SJSA1 (cell line): ENCODE measurements at places on chromosomes 3 and 15. TPM values are rescaled to one million over a fixed set of nuclear protein-coding genes. Genes with fewer than 3 reads are reported as not detected.

DNA sequence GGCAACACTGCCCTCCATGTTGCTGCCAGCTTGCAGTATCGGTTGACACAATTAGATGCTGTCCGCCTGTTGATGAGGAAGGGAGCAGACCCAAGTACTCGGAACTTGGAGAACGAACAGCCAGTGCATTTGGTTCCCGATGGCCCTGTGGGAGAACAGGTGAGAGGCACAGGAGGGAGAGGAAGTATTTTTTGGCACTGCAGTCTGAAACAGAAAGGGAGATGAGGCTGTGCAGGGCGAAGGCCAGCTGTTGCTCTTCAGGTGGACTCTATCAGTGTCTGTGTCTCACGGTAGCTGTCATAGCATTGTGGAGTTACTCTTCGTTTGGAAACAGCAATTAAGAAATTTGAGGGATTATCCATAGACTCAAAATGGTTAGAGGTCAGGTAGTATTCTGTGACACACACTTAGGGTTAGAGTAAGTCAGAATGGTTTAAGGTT is 8.0 kb downstream of the NFKBIZ start:
- DNase-seq = no peak

- DNase-seq = no peak
Measured at GRCh38 chr15:64017082-64017588, 29.1 kb downstream of the DAPK2 start.

- DNase-seq = peak; percentile 51
Measured at GRCh38 chr3:152298393-152299248, 29.9 kb downstream of the MBNL1 start.

- DNase-seq = no peak
Measured at GRCh38 chr3:55607175-55607574, 120.1 kb upstream of the WNT5A start.

- no peak for DNase-seq
Measured at GRCh38 chr15:37135225-37135624, 34.9 kb upstream of the MEIS2 start.

- no peak for DNase-seq
Measured at GRCh38 chr3:176554791-176555654, 642.3 kb downstream of the TBL1XR1 start.

The CEP19 gene
- 2.0 and 2.5 TPM in 2 replicates for total RNA-seq

DNA sequence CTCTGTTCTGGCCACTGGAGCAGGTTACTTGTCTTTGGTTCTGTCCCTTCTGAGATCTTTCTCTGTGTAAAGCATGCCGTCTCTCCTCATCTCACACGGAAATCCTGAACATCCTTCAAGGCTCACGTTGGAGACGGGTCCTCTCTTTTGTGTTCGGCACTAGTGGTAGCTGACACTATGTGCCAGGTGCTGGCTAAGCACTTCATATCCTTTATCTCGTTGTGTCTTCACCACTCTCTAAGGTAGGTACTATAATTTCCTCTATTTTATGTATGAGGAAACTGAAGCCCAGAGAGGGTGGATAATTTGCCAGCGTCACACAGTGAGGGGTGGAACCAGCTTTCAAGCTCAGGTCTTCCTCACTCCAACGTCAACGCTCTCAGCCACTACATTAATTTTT is 1.2 kb downstream of the IFT122 start:
- DNase-seq = no peak

GRCh38 chr15:76341366-76342057 is 4.9 kb downstream of the ISL2 start:
- DNase-seq = no peak

GRCh38 chr3:50924638-50925037 is 249.9 kb downstream of the DOCK3 start:
- DNase-seq = no peak

DNA sequence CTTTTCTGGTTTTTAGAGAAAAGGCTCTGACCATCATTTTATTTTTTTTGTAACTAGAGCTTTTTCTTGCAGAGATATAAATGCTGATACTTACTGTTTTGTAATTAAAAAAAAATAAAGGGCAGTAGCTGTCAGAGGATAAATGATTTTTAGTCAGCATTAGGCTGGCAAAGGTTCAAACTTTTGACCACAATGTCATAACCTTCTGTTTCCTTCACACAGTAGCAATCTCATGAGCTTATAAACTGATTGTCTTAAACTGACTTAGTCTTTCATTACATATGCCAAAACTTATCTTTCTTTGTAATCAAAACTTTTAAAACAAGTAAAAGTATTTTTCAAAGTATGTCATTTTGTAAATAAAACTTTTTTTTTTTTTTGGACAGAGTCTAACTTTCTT is 841.9 kb downstream of the OTOL1 start:
- no peak for DNase-seq

DNA sequence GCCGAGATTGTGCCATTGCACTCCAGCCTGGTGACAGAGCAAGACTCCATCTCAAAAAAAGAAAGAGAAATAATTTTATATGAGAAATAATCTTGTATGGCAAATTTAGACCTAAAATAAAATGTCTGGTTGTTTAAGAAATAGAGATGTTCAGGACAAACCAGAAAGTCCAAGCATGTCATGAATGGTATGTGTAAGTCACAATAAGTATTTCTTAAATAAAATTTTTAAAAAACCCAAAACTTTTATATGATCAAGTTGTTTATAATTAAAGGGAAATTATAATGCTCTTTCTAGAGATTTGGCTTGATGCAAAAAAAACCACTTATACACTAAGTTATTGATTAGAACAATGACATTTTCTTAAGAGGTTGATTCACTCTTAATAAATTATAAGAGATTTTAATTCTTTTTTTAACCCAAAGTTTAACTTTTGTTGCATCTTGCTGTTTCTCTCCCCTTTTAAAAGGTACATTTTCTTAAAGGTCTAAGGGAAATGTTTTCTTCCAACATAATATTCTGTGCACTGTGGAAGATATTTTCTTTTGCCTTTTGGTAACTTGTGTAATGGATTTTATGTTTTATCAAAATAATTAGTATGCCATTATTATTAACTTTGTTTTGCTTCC is 105.7 kb downstream of the RTP4 start:
- DNase-seq = no peak

DNA sequence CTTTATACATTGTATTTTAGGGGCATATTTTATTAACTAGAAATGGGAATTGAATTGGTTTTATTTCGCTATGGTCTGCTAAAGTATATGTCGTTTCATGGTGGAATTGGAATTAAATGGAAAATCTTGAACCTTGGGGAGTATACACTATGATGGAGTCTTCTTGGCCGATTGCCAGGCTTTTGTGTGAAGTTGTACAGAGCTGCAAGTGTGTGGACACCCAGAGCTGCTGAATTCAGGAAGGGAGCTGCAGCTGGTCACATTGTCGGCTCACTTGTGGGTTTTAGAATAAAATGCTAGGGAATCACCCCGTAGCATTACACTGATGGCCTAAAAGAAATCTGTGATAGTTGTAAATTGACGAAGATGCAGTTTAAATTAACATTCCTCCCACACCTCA is 35.1 kb downstream of the USP3 start:
- no peak for DNase-seq

The SUCNR1 gene
- 0.05 TPM in 1 of 2 replicates, not detected in the other for total RNA-seq

DNA sequence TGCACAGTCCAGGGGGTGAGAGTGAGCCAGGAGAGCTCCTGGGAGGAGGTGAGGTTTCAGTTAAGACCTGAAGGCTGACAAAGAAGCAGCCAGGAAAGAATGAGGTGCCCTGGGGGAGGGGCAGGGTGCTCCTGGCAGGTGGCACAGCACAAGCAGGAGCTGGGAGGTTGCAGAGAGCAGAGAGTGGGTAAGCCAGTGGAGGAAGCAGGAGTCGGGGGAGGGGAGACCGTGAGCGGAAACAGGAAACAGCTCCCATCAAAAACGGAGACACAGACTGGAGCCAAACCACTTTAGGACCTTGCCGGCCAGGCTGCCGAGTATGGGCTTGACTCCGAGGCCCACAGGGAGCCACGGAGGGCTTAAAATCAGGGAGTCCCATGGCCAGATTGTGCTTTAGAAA is 12.1 kb upstream of the FBLN2 start:
- DNase-seq = no peak

The CACNA2D2 gene
- total RNA-seq = not detected in 2 replicates

The THRB gene
- 1.5 and 3.2 TPM in 2 replicates for total RNA-seq

The CCNB2 gene
- total RNA-seq = 83.8 and 127 TPM in 2 replicates

The GOLGA8S gene
- 0.05 TPM in 1 of 2 replicates, not detected in the other for total RNA-seq
